Activated T-helper 1 cell treated with anti-CD3 and anti-CD28 coated beads, Interleukin-12 subunit alpha, Interleukin-12 subunit beta, Interleukin-2, Interleukin-4 antibody, amounts not matched to agents 30 ng/mL and 10 ng/mL and 1 ng/mL, durations not matched to agents 14 hours and 24 hours and 36 hours (primary cell): ENCODE measurements at places on chromosomes 2 and 18.

DNA sequence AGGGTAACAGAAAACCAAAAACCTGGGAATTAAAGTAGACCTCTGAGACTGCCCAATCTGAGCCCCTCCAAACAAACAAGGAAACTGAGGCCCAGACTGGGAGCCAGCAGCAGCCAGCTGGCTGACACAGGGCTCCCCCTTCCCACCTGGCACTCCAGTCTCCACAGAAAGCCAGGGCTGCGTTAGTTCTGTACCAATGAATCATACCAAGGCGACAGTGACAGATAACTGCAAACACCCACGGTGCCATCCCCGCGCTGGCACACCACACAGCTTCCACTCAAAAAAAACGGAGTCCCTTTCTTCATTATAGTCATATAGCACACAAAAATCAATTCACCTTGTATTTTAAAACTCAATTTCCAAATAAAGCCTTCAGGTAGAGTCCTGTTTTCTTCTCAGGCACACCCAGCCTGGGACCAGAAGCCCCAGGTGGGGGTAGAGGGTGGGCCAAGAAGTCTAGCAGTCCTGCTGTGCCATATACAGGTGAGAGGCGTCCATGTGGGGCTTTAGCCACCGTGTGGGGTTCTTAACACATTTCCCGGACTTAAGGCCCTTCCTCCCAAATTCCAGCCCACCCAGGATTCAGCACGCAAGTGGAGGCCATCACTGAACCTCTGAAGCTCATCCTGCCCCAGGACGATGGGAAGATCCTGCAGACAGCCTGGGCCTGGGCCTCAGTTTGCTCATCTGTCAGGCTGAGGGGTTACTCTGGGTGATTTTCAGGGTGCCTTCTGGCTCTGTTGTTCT lies 1.2 kb downstream of the PER2 start:
- no peak for DNase-seq
- peaks cover 2% of the 10 kb centered on the region for H3K36me3 ChIP-seq
- H3K27me3 ChIP-seq: peaks cover 4% of the 10 kb centered on the region
- H3K4me3 ChIP-seq: peak overlapping the region; percentile 82

DNA sequence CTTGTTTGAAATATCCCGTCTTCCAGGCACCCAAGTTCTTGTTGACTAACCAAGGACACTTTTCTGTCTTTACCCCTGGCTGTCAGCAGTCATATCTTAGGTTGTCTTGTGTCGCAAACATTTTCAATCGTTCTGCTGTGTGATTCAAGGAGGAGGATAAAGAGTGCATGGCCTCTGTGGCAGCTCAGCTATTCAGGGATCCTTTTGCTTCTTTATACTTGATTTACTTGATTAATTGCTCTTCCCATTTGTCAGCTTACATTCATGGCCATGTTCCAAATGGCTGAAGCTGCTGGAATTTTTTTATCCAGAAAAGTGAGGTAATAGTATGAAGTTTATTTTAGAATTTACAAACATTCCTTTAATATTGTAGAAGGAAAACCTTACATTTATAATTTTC lies 97.3 kb upstream of the FZD5 start:
- H3K36me3 ChIP-seq: no peaks in the 10 kb centered on the region
- DNase-seq: no peak
- H3K4me1 ChIP-seq: no peaks in the 10 kb centered on the region
- H3K27ac ChIP-seq: no peak overlapping the region
- H3K4me3 ChIP-seq: no peak overlapping the region

- no peak overlapping the region for H3K4me3 ChIP-seq
- peaks cover 51% of the 10 kb centered on the region for H3K36me3 ChIP-seq
Observed at GRCh38 chr2:240530181-240530580, 27.6 kb downstream of the ANKMY1 start.

GRCh38 chr2:109348190-109348589 lies 219.2 kb downstream of the SH3RF3 start:
- H3K4me3 ChIP-seq: no peak overlapping the region
- H3K27me3 ChIP-seq: peaks cover 20% of the 10 kb centered on the region
- H3K27ac ChIP-seq: no peak overlapping the region
- H3K4me1 ChIP-seq: peaks cover 15% of the 10 kb centered on the region
- DNase-seq: no peak
- no peaks in the 10 kb centered on the region for H3K36me3 ChIP-seq

DNA sequence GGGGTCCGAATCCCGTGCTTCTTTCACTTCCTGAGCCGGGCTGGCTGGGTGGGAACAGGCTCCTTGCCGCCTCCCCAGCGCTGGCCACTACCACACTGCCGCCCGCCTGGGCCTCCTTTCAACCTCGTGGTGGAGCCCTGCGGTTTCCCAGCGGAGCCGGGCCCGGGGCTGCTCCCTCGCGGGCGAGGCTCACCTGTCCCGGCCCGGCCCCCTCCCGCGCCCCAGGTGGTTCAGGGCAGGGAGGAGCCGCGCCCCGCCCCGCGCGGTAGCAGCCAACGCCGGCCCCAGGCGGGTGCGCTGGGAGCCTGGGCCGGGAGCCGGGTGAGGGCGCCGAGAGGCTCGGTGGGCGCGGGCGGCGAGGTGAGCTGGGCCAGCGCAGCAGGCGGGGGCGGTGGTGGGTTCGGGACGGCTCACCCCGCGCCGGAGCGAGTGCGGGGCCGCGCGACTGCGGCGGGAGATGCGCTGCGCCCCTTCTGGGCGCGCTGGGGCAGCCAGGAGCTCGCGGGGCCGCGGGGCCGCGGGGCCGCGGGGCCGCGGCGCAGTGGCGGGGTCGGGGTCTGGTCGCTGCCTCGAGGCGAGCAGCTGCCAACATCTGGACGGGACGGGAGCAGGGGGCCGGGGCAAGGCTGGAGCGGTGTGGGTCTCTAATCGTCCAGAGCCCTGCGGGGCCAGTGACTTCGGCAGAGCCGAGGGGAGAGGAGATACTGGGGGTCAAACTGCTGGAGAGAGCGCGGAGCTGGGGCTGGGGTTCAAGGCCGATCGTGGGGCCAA lies at the start of gene LYPD6B:
TSS of gene LYPD6B (plus strand) at position 258 of the 771 bp plus-strand sequence. CDS start 92,250 bp downstream, outside the sequence.
- no peak within 1 kb of the TSS for H3K27ac ChIP-seq
- H3K27me3 ChIP-seq: peaks cover 54% of the 10 kb centered on the region
- no peak within 1 kb of the TSS for H3K4me3 ChIP-seq

DNA sequence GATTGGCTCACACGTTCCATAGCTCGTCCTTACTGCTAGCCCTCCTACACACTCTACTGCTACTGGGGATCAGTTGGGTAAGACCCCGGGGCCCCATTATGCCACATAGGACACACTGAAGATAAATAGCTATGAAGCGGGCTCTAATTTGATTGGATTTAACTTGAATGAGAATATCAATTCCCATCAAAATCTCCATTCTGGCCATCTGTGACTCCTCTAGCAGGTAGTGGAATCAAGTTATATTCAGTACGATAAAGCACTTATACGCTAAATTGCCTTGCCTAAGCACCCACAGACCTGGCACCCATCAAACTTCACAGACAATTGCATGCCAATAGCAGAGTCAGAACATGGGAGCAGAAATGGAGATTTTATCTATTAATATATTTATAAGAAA lies 39.8 kb downstream of the CCDC68 start:
- H3K4me3 ChIP-seq: no peak overlapping the region
- H3K36me3 ChIP-seq: no peaks in the 10 kb centered on the region
- H3K4me1 ChIP-seq: no peaks in the 10 kb centered on the region

- DNase-seq: no peak
- no peak overlapping the region for H3K4me3 ChIP-seq
- no peaks in the 10 kb centered on the region for H3K4me1 ChIP-seq
- no peaks in the 10 kb centered on the region for H3K36me3 ChIP-seq
Observed at GRCh38 chr2:198913394-198914152, 544.2 kb downstream of the SATB2 start.

DNA sequence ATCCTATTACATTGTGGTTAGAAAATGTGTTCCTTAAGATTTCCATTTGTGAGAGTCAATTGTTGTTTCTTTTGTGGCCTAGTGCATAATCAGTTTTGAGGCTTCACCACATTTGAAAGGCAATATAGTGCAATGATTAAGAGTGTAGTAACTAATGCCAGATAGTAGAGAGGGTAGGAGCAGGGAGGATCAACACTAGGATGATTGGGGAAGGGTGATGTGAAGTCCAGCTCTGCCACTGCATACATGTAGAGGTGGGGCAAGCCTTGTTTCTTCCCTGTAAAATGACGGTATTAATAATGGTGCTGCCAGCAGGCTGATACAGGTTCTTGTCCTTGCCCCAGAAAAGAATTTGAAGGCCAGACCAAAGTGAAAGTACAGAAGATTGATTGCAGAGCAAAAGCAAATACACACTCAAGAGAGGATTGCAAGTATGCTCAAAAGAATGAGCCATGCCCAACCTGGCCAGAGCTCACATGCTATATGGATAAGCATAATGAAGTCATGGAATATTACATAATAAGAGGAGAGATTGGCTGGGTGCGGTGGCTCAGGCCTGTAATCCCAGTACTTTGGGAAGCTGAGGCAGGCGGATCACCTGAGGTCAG lies 8.0 kb downstream of the SP100 start:
- peak overlapping the region; percentile 47 for H3K4me3 ChIP-seq
- H3K27ac ChIP-seq: peak overlapping the region; percentile 53
- DNase-seq: no peak
- peaks cover 85% of the 10 kb centered on the region for H3K4me1 ChIP-seq
- H3K27me3 ChIP-seq: no peaks in the 10 kb centered on the region
- H3K36me3 ChIP-seq: peaks cover 69% of the 10 kb centered on the region

DNA sequence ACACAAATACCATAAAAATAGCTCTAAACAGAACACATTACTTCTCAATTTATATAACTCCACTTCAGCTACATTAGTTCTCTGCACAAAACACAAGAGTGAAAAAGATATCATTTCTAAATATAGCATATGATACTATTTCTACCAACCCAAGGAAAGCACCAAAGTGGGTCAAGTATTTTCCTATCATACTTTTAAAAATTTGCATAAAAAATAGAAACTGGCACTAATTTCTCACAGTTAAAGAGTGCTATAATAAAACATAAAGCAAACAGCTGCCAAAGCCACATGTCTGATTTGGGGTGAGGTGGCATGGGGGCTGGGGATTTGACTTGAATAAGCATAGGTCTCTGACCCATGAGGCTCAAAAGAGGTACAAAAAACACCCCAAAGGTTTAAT lies 61.5 kb downstream of the BARD1 start:
- H3K27me3 ChIP-seq: no peaks in the 10 kb centered on the region
- no peak for DNase-seq
- H3K4me3 ChIP-seq: no peak overlapping the region

DNA sequence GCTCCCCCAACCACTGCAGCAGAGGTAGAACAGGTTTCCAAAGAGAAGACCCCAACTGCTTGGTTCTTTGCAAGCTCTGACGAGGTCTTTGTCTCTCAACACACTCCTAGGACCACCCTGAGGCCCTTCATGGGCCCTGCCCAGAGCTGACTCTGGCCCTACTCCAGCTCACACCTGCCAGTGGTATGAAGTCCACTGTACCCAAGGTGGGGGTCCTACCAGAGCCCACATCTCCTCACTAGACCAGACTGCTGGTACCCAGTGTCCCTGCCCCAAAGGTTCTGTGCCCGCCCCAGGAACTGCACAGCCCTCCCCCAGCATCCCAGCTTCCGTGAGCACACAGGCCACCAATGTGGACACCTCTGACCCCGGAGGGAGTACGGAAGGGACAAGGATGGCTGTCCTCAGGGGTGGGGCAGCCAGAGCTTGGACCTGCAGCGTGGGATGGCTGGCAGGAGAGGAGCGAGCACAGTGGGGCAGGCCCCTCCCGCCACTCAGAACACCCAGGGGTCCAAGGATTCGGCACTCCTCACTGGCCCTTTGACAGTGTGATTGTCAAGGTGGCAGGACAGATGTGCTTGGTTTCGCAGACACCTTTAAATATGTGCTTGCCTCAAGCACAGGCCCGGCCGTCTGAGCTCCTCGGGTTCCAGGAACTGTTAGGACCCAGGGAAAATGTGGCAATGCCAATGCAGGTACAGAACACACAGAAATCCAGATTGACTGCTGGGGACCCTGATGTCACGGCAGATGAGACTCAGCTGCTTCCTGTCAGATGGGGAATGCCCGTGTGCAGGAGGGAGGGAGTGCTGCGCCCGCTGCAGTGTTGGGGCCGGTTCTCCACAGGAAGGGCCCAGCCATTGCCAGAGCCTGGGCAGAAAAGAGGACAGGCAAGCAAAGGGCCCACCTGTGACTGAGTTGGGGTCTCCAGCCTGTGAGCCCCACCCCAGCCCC lies 51.2 kb downstream of the MTERF4 start:
- H3K27me3 ChIP-seq: no peaks in the 10 kb centered on the region
- H3K27ac ChIP-seq: no peak overlapping the region
- DNase-seq: no peak

DNA sequence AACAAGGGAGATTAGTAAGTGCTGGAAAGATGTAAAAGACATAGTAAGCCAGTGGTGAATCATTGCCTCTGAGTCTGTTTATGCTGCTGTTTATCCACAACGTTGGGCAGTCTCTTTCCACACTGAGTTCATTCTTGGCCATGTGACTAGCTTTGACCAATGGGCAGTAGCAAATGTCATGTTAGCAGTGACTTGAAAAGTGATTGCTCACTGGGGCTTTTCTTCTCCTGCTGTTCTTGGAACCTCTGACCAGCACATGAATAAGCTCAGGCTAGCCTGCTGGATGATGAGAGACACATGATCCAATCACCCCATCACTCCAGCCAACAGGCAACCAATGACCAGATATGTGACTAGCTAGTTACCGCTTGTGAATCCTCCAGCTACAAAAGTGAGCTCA lies 360.4 kb downstream of the SLC4A3 start:
- H3K27me3 ChIP-seq: no peaks in the 10 kb centered on the region
- H3K36me3 ChIP-seq: no peaks in the 10 kb centered on the region
- H3K27ac ChIP-seq: no peak overlapping the region
- no peak overlapping the region for H3K4me3 ChIP-seq

DNA sequence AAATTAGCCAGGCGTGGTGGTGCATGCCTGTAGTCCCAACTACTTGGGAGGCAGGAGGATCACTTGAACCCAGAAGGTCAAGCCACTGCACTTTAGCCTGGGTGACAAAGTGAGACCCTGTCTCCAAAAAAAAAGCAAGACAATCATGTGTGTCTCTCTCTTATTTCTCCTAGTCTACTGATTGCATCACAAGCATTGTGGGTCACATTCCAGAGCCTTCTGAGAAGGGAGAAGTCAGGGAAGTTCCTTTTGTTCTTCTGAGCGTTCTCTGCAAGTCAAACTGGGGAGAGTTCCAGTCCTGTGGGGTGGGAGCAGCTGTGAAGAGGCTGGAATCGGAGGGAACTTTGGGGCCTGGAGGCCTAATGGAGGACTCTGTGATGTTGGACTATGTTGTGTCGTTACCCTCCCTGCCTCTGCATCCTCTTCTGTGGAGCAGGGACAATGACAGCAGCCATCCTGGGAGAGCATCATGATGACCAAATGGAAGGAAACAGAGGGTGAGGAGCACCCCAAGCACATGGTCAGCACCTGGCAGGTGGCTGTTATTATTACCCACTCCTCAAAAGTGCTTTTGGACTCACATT lies 115.4 kb downstream of the MRO start:
- H3K4me1 ChIP-seq: no peaks in the 10 kb centered on the region
- no peak overlapping the region for H3K27ac ChIP-seq
- DNase-seq: no peak
- peaks cover 2% of the 10 kb centered on the region for H3K27me3 ChIP-seq
- H3K4me3 ChIP-seq: no peak overlapping the region
- H3K36me3 ChIP-seq: no peaks in the 10 kb centered on the region

DNA sequence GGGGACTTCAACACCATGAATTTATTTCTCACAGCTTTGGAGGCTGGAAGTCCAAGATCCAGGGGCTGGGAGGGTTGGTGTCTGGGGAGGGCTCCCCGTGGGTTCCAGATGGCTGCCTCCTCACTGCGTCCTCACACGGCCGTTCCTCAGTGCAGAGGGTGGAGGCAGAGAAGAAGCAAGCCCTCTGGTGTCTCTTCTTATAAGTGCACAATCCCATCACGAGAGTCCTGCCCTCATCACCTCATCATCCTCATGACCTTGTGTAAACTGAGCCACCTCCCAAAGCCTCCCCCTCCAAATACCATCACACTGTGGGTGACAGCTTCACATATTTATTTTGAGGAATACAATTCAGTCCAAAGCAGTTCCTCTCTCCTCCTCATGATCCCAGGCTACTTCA lies 26.3 kb downstream of the TMEM163 start:
- no peak for DNase-seq
- H3K27me3 ChIP-seq: peaks cover 18% of the 10 kb centered on the region
- H3K36me3 ChIP-seq: no peaks in the 10 kb centered on the region
- no peak overlapping the region for H3K4me3 ChIP-seq
